Fibroblast of pulmonary artery (primary cell): ENCODE measurements at places on chromosomes 2 and 18.

- DNase-seq, result no peak
These were observed 34.9 kb upstream of the GPC1 start for GRCh38 chr2:240400371-240401161.

GRCh38 chr2:233470011-233470687 lies 96.4 kb downstream of the USP40 start:
- peak; percentile 21 for DNase-seq

- no peak for DNase-seq
These were observed 15.4 kb downstream of the C2orf81 start for GRCh38 chr2:74406035-74406434.

DNA sequence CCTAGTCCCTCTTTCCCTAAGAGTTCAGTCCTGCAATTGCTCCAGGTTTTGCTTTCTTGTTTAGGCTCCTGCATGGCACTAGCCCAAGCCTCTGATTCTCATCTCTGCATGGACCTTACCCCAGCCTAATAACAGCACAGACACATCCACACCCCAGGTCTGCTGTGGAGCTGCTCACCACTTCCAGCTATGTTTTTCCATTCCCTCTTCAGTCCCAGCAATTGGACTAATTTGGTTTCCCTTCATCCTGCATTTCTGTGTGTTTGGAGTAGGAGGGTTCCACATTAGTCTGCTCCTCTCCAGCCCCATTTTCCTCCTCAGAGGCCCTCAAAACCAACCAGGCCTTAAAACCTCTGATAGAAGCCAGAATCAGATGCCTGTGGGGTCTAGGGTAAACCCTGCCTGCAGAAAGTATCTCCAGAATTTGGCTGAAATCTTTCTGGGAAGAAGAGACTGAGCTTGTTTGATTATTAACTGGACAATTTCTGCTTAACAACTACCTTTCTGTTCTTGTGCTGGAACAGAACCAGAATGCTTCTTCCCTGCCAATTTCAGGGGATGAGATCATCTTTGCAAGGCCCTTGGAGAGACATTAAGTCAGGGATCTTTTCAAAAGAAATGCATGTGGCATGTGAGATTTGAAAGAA lies 95.9 kb downstream of the GFPT1 start:
- DNase-seq, result peak; percentile 76

DNA sequence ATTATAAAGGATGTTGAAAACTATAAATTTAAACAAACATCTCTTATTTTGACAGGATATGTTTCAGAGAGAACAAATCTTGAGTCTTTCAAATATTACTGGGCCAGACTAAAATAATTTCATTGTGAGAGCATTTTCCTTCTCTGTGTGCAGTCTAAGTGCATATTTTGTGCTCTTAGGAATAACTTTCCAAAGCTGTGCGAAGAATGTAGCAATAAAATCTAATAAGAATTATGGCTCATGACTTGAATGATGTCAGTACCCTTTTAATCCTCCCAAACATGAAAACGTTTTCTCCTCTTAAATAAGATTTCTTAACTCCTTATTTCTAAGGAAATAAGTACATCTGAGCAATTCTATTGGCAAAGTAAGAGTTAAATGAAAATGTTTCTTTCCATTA lies 76.2 kb upstream of the EFEMP1 start:
- DNase-seq, result no peak

DNA sequence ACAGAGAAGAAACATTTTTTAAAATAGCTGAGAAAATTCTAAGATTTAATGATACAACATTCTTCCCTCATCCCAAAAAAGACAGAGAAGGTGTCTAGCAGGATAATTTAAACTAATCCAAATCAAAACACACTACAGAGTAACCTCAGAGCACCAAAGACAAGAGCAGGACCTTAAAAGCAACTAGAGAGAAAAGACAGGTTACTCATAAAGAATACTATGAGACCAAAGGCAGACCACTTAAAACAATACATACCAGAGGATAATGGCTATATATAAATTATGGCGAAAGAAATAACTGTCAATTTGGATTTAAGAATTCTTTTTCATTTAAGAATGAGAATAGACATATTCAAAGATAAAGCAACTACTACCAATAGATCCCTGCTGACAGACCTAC lies 40.0 kb downstream of the HDLBP start:
- no peak for DNase-seq

GRCh38 chr2:41294331-41294730 lies 753.5 kb upstream of the PKDCC start:
- DNase-seq, result peak; percentile 6

GRCh38 chr2:105427485-105427884 lies 28.6 kb upstream of the FHL2 start:
- DNase-seq, result no peak

- peak; percentile 13 for DNase-seq
These were observed 33.0 kb upstream of the CCDC195 start for GRCh38 chr2:224749136-224749535.

DNA sequence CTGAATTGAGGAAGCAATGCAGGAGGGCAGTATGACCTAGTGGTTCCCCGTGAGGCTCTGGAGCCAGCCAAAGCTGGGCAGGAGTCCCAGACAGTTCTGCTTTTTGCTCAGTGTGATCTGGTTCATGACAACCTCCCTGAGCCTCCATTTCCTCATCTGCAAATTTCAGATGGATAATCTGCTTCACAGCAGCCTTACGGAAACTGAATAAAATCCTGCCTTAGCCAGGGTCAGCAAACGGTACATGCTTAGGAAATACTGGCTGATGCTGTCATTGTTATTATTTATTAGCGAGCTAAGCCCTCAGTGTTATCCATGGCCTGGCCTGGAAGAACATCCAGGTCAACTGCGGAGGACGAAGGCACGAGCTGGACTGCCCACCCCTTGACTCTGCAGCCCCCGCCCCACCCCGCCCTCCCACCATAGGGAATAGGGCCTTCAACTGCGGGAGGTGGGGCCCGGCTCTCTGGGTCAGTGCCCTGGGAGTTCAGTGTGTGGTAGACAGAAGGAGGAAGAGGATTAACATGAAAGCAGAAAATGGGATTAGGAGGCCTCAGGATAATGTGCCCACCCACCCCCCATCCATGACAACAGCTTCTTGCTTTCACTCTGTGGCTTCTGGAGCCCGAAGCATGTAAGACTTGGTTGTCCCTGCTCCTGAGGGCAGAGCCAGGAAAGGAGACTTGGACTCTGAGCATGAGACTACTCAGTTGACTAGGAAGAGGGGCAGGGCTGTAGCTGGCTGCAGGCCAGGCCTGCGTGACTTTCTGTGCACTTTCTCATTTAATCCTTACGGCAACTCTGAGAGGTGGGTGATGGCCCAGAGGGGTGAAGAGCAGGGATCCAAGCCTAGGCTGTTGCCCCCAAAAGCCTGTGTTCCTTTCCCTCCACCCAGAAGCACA lies 13.1 kb downstream of the PKDCC start:
- peak; percentile 64 for DNase-seq

DNA sequence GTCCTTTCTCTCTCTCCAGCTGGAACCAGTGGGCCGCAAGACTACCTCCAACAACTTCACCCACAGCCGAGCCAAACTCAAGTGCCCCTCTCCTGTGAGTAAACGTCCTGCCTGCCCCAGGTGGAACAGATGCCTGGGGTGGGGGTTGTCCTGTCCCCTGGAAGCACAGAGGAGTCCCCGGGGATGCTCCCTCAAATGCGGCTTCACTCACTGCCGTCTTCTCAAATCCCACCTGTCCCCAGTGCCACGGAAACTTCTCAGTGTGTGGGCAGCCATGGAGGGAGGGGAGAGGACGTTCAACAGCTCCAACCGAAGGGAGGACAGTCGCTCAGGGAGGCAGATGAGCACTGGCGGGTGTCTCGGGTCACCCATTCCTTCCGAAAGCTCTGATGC lies 110.7 kb upstream of the PPP1CB start:
- DNase-seq, result no peak

- no peak for DNase-seq
These were observed 98.7 kb downstream of the TCF4 start for GRCh38 chr18:55489034-55489986.

- DNase-seq, result no peak
These were observed 4.2 kb upstream of the ITGA6 start for GRCh38 chr2:172423160-172423559.

- no peak for DNase-seq
These were observed 35.8 kb downstream of the ST3GAL5 start for GRCh38 chr2:85852937-85853498.

DNA sequence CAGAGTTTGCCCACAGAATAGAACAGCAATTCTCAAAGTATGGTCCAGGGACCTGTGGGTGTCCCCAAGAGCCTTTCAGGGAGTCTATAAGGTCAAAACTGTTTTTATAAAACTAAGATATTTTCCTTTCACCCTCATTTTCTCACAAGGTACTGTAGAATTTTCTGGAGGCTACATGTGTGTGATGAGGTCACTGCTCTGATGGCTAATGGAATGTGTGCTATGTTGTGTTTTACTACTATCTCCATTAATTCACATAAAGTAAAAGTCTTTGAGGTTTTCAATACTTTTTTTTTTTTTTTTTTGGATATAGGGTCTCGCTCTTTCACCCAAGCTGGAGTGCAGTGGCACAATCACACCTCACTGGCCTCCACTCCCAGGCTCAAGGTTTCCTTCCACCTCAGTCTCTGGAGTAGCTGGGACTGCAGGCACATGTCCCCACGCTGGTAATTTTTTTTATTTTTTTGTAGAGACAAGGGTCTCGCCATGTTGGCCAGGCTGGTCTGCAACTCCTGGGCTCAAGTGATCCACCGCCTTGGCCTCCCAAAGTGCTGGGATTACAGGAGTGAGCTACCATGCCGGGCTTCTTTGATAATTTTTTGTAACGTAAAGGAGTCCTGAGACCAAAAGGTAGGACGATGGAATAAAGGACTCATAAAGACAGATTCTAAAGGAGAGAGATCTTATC lies 1.8 kb downstream of the TRABD2A start:
- DNase-seq, result no peak

DNA sequence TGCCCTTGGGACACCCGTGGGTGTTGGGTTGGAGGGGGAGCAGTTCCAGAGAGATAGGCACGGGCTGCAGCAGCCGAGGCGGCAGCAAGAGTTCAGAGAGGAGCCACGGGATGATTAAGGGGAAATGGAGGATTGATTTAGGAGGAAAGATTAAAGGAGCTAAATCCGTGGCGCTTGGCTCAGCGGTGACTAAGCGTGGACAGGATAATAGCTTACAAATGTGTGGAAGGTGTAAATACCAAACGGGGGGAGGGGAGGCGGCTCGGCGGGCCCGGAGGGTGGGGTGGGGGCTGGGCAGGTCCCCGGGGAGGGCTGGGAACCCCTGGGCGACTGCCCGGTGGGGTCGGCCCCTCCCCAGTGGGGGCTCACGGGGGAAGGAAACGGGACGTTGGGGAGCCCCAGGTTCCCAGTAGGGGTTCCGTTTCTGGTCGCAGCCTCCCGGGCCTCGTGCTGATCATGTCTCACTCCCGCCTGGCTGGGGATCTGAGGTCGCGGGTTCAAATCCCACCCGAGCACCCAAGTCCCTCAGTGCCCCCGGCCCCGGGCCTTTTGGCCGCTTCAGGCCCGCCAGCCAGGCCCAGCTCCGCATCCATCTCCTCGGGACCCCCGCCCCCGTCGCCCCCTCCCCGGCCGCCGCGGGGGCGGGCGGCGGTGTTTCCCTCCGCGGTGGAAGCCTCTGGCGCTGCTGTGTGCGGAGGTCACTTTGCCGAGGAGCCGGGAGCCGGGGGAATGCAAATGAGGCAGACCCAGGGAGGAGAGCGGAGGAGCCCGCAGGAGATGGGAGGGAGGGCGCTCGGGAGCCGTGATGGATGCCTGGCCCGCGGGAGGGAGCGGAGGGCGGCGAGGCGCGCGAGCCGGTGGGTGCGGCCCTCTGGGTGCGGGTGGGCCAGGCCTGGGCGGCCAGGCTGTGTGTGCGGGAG lies 8.1 kb downstream of the ASIC4 start:
- peak; percentile 46 for DNase-seq

DNA sequence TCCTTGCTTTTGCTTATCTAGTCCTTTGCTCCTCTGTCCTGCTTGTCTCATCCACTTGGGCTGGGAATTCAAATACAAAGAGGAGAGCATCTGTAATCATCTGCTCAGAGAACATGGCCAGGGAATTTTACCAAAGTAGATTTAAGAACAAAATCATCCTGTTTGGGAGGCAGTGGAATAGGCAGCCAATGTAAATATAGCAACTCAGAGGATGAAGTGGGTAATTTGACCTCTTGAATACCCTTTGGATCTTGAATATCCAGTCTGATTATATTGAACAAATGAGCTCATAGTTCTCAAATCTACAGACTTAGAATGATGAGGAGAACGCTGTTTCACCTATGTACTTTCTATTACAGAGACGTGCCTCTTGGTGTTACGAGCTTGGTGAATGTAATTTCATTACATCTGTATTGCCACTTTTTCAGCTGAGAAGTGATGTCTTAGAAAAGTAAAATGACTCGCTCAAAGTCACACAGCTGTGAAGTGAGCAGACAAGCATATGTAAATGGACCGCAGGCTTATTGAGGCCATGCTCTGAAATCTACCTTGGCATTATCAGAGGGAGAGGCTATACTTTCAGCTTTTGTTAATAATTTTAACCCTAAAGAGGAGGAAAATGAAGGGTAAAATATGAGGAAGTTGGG lies 266.3 kb downstream of the MTX2 start:
- DNase-seq, result no peak

- DNase-seq, result no peak
These were observed 536.4 kb upstream of the NRP2 start for GRCh38 chr2:205145888-205146287.

DNA sequence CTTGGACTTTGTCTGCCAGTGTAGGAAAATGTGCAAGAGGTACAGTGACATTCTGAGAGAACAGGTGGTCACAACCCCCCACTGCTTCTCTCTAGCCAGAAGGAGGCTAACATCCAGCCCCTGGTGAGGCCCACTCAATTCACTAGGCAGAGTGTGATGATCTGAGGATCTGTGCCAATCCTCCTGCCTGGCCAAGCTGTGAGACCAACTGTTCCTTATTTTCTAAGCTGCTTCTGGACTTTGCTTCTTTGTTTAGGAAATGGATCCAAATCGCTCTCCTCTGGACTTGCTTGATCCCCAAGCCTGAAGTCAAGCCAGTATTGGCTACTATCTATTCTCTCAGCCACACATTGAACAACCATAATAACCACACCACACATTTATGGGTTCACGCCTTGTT lies 202.8 kb downstream of the PIK3C3 start:
- DNase-seq, result no peak

DNA sequence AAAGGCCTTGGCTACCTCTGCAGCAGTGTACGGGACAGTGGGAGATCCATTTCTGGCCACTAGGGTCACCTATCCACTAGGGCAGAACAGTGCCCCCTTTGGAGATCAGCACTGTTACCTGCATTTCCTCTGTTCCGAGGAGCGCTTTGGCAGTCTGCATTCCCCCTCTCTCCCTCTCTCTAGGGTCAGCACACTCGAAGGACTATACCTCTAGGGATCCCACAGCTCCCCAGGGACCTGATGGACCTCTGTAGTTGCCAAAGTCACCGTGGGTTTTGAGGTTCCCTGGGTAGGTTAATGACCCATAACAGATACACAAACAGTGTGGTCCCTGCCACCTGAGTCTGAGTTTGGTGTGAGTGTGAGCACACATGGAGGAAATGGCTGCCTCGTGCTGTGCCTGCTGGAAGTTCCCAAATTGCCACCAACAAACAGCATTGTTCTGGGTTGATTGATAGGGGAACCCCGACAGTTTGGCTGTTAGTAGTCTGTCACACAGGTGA lies 99.8 kb upstream of the VWC2L start:
- DNase-seq, result no peak
